ENCODE measurements at places on chromosomes 1 and 21. TPM values are rescaled to one million over a fixed set of nuclear protein-coding genes. Genes with fewer than 3 reads are reported as not detected.

CHD5 gene
- total RNA-seq, result 0.50 TPM

DNA sequence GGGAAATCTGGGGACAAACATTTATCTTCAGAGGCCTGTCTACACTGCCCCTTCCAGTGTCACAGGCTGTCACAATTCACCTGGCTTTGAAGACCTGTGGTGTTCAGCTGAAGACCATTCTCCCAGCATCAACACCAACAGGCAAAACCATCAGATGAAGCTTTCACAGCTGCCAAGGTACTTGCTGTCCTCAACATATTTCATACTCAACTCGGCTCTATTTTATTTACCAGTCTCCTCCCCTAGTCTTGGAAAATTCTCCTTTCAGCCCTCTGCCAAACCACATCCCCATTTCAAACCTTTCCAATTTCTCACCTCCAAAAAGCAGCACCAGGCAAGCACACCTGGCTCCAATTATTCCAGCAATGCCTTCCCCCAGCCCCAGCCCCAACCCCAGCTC lies 108.8 kb downstream of the TGFBR3 start:
- no peak for DNase-seq
- H3K27ac ChIP-seq, result no peak overlapping the region
- H3K36me3 ChIP-seq, result no peaks in the 10 kb centered on the region
- no peaks in the 10 kb centered on the region for H3K27me3 ChIP-seq
- H3K4me1 ChIP-seq, result no peaks in the 10 kb centered on the region
- H3K4me3 ChIP-seq, result no peak overlapping the region

DNA sequence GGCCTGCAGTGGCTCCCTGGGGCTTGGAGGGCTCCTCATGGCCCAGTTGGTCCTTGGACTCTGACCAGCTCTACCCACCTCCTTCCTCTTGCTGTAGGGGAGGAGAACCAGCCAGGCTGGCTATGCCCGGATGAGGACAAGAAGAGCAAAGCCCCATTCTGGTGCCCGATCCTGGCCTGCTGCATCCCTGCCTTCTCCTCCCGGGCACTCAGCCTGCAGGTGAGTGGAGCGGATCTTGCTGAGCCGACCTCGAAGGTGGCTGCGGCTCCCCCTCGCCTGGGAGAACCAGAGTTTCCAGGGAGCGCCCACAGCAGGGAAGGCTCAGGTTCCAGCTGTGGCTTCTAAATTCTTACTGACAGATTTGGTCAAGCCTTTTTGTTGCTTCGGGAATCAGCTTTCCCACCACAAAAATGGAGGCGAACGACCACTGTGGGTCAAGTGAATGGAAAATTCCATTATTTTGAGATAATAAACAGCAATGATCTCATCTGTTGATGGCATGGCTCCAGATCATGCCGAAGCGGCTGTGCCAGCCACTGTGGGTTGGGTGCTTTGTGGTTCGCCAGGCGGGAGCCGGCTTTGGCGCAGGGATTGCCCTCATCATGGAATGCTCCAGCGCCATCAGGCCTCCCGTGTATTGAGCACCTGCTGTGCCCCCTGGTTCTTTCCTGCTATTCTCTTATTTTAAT lies 106.5 kb upstream of the ACTL8 start:
- H3K27ac ChIP-seq, result no peak overlapping the region
- H3K27me3 ChIP-seq, result no peaks in the 10 kb centered on the region
- H3K4me1 ChIP-seq, result no peaks in the 10 kb centered on the region
- no peak for DNase-seq
- no peaks in the 10 kb centered on the region for H3K36me3 ChIP-seq

RC3H1 gene
- 29.5 TPM for total RNA-seq

GBP5 gene
- total RNA-seq, result not detected

DNA sequence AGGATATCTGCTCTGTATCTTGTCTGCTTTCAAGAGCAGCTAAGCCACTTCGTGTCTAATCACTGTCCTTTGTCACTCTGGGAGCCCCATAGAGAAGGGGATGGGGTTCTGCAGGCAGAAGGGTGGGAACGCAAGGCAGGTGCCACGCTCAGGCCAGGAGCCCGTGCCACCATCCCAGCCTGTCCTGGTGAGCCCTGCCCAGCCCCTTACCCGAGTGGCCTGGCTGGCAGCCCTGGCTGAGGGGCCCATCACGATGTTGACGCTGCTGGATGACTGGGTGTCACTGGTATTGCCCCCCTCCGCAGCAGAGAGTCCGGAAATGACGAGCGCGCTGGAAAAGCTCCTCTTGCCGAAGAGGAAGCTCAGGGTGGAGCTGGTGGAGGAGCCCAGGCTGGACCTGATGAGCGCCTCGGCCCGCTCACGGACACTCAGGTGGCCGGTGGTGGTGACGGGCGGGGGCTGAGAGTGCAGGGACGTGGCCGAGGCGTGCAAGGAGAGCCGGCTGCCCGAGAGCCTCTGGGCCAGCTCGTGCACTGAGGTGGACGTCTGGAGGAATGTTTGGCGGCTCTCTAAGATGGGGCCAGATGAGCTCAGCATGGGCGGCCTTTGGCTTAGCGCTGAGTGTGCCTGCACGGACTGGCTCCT lies 35.6 kb downstream of the NTPCR start:
- no peaks in the 10 kb centered on the region for H3K27me3 ChIP-seq
- 0 out of 2 replicates have a peak, but pooled peaks cover 7% of the 10 kb centered on the region for H3K4me1 ChIP-seq
- DNase-seq, result no peak
- H3K36me3 ChIP-seq, result no peaks in the 10 kb centered on the region

Measured in PC-9 (cell line).